HT1080 (cell line): ENCODE measurements at places on chromosomes 5 and 9. TPM values are rescaled to one million over a fixed set of nuclear protein-coding genes. Genes with fewer than 3 reads are reported as not detected.

DNA sequence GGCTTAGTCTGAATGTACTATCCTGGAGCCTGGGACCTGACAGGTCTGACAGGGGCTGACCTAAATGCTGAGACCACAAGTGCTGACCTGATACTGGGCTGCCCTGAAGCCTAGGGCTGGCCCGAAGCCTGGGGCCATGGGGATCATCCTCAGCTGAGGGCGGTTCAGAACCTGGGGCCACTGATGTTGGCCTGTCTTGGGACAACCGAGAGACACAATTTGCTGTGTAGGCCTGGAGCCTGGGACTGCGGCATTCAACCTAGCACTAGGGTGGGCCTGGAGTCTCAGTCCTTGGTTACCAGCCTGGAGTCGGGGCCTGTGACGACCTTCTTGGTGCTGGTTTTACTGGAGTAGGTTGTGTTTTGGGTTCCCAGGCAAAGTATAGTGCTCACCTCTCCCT, 46.3 kb downstream of the SRFBP1 start:
- DNase-seq, result no peak

- no peak for DNase-seq
These were observed 448.9 kb downstream of the MED10 start for GRCh38 chr5:5929291-5930020.

DNA sequence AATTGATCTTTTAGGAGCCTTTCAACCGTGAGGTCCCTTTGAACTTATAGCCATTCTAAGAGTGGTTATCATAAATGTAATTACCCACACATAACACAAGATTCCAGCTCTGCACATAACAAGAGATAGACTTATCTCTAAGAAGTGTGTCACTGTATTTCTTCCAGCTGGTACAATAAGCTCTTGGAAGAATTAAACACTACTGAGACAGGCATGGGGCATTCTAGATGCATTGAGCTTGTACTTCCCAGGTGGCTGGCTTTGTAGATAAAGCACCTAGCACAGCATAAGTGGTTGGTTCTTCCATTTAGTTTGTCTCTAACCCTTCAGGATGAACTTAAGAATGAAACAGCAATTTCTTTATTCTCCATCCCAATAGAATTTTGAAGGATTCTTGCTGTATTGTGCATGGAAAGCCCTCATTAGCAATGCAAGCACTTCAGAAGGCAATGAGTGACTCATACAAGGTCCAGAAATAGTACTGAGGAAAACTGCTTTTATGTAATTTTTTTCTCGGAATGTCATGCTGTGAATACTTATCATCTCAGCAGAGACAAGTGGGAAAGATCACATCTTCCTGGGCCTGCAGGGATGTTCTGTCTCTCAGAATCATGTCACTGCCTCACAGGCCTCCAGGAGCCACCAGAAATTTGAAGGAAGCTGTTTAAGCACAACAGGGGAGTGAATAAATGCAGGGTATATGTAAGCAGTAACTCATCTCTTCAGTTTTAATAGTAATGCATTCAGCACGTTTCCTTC, 91.1 kb upstream of the CD180 start:
- peak; percentile 18 for DNase-seq

DNA sequence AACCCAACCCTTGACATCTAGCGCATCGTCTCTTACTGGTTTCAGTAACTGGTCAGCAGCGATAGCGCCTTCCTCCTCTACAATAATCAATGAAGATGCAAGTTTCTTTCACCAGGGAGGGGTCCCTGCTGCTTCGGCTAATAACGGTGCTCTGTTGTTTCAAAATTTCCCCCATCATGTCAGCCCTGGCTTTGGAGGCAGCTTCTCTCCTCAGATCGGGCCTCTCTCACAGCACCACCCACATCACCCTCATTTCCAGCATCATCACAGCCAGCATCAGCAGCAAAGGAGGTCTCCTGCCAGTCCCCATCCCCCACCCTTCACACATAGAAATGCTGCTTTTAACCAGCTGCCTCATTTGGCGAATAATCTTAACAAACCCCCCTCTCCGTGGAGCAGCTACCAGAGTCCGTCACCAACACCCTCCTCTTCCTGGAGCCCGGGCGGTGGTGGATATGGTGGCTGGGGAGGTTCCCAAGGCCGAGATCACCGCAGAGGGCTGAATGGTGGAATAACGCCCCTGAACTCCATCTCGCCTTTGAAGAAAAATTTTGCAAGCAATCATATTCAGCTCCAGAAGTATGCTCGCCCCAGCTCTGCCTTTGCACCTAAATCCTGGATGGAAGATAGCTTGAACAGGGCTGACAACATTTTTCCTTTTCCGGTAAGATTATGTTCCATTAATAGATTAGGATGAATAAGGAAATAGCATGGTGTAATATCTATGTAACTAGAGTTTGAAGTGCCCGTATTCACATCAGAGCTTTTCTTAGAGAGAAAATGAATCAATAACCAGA, 2.2 kb downstream of the CPEB4 start:
- peak; percentile 23 for DNase-seq

GRCh38 chr9:114098936-114099668, at the start of gene KIF12:
Gene KIF12, minus strand, starts transcription at chr9:114099292. Its CDS starts 16 bp downstream, at chr9:114099276.
- no peak for DNase-seq

DNA sequence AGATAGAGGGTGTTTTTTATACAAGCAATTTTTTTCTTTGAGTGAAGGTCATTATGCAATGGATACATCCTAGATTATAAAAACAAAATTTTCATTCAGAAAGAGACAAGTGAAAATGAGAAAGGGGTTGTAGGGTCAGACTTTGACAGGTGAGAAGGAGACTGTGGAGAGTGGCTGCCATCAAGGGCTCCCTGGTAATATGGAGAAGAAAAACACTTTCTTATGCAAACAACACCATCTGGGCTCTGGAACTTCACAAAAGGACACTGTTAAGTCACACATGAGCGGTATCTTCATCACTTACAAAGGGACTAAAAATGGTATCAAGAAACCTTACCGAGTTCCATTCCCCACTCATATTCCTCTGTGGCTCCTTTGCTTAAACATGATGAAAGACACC, 23.5 kb downstream of the C7 start:
- no peak for DNase-seq

- no peak for DNase-seq
These were observed 55.8 kb upstream of the PTCH1 start for GRCh38 chr9:95572381-95573151.

DNA sequence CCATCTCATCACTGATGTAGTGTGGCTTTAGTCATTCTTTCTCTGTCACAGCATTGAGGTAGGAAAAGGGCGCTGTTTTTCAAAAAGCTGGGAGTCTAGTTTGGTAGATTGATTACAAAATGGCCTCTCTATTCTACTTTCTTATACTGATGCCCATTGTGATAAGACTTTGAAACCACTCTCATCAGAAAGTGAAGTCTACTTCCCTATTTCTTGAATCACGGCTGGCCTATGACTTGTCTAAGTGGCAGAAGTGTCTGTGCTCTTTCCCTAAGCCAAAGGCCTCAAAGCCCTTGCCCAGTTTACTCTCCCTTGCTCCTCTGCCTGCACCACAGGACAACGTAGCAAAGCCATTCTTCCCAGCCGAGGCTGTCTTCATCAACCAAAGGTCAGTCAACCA, 83.0 kb upstream of the IL33 start:
- DNase-seq, result no peak

GRCh38 chr5:79236362-79236969, 535 bp downstream of the JMY start:
- DNase-seq, result peak; percentile 17

- DNase-seq, result no peak
These were observed 121.9 kb upstream of the CXCL14 start for GRCh38 chr5:135700731-135701130.

- peak; percentile 70 for DNase-seq
These were observed 28.3 kb upstream of the NIPAL4 start for GRCh38 chr5:157431544-157432200.

- no peak for DNase-seq
These were observed at the start of gene FOXE1 for GRCh38 chr9:97853056-97853843. Gene FOXE1, plus strand, starts transcription at chr9:97853226. Its CDS starts 689 bp downstream, at chr9:97853915.

DNA sequence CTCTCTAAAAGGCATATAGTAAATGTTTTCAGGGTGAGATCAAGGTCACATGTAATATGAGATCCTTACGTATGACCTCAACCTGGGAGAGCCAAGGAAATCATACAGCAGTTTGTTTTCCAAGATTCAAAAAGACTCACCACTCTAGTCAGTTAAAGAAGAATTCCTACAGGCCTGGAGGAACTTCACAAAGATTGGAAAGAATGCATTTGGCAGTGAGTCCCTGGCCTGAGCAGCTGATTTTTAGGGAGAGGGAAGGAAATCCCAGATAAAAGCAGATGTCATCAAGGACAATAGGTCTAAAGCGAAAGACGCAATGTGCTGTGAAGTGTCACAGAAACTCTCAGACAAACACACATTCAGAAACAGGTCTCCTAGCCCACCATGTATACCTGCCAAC, 424.0 kb upstream of the ZNF462 start:
- DNase-seq, result peak; percentile 40

DNA sequence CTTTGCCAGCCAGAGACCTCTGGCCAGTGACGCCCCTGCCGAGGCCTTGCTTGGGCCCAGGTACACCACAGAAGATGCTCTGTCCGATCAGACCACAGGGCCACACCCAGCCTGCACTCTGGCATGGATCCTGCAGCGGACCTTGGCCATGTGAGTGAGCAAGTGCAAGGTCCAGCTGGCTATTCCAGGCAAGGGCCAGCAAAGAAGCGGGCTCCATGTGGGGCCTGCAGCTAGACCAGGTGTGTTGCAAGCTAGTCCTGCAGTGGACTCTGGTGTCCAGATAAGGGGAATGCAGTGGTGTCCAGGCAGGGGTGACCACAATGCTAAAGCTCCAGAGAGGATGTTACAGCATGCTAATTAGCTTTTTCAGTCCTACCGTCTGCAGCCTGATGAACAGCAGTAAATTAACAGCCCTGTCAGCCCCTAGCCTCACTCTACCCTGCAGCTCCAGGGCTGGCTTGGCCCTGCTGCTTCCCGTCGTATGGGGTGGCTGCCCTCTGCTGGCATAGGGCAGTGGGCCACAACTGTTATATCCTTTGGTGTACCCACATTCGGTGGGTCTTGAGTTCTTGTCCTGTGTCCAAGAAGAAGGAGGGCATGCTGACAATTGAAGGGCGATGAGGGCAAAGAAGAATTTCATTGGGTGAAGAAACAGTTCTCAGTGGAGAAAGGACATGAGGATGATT, 284.5 kb upstream of the POU5F2 start:
- DNase-seq, result no peak

DNA sequence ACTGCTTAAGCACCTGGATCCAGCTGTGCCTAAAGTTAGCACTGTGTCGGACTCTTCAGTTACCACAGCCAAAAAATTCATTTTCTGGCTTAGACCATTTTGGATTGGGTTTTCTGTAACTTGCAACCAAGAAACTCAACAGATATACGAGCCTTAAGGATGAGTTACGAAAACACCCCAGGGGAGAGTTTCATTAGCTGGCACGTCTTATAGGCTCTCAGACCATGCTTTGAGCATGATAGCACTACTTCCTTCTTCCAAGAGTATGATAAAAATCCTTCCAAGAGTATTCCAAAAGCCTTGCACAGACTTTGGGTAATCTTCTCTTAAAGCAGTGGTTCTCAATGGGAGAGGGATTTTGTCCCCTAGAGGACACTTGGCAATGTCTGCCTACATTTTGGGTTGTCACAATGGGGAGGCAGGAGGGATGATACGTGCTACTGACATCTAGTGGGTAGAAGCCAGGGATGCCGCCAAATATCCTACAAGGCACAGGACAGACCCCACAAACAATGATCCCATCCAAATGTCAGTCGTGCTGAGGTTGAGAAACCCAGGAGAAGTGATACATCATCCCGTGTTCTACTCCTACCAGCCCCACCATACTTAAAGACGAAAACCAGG, 64.8 kb downstream of the SMIM23 start:
- peak; percentile 38 for DNase-seq

DNA sequence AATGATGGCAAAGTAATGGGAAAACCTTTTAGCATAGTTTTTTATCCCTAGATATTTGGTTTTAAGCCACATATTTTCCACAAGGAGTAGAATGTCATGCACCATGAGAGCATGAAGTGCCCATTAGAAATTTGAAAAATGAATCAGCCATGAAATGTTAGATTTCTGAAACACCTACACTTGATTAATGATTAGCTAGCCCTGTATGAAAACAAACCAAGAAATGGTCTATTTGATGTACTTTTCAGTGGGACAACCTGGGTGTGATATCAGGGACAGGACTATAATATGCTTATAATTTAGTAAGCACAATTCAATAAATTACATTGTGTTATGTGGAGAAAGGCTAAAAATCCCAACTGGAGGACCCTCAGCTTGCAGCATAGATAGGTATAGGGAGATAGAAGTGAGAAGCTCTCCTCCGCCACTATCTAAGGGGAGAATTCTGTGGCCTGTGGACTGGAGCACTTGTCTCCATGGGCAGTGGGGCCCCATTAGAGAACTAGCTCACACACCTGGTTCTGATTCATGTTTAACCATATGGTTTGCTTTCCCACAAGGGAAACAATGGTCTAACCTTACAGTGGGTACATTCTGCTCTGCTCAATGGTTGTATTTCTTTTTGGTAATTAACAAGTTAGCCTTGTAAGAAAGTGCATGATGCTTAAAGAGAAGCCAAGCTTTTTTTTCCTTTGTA, 35.2 kb downstream of the NUP214 start:
- no peak for DNase-seq

- DNase-seq, result no peak
These were observed 10.3 kb downstream of the SEPTIN8 start for GRCh38 chr5:132766806-132767055.

- no peak for DNase-seq
These were observed 59.2 kb downstream of the PPIC start for GRCh38 chr5:122977319-122977718.

GRCh38 chr9:36930941-36931340, 103.1 kb downstream of the PAX5 start:
- DNase-seq, result no peak

The ZFP37 gene
- 0.94 and 1.2 TPM in 2 replicates for total RNA-seq

The SLC34A1 gene
- 0.10 and 0.34 TPM in 2 replicates for total RNA-seq

The RANBP17 gene
- 4.7 and 8.4 TPM in 2 replicates for total RNA-seq

The CLTB gene
- 156 and 158 TPM in 2 replicates for total RNA-seq

The COQ4 gene
- 68.9 and 77.9 TPM in 2 replicates for total RNA-seq

The PRSS3 gene
- total RNA-seq, result 6.8 and 7.3 TPM in 2 replicates

The ROPN1L gene
- 0.40 TPM in 1 of 2 replicates, not detected in the other for total RNA-seq

The OBP2B gene
- not detected in 2 replicates for total RNA-seq

The FST gene
- 56.2 and 71.8 TPM in 2 replicates for total RNA-seq

The OSMR gene
- 21.9 and 31.2 TPM in 2 replicates for total RNA-seq
